ENCODE measurements at places on chromosomes 2 and 18.

GRCh38 chr2:158685646-158686045, 109.5 kb upstream of the DAPL1 start:
- no peaks in the 10 kb centered on the region for H3K36me3 ChIP-seq
- no peak for DNase-seq
- no peaks in the 10 kb centered on the region for H3K27me3 ChIP-seq
- no peak overlapping the region for H3K27ac ChIP-seq

DNA sequence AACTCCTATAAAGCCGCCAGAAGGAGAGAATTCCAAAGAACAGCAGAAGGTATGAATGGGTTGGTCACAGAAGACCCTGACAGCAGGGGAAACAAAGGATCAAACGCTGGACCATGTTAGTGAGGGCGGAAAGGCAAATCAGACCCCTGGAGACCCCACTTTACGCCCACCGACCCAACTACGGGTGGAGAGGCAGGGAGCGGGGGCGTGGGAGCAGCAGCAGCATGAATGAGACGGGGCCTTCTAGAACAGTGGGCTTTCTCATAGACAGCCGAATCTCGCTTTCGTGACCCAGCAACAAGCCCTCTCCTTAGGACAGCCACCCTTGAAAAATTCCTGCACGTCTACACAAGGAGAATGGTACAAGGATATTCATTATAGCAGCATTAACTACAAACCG, 191.0 kb downstream of the HDAC4 start:
- H3K27me3 ChIP-seq = no peaks in the 10 kb centered on the region
- no peak for DNase-seq
- H3K4me3 ChIP-seq = no peak overlapping the region
- no peak overlapping the region for H3K27ac ChIP-seq

DNA sequence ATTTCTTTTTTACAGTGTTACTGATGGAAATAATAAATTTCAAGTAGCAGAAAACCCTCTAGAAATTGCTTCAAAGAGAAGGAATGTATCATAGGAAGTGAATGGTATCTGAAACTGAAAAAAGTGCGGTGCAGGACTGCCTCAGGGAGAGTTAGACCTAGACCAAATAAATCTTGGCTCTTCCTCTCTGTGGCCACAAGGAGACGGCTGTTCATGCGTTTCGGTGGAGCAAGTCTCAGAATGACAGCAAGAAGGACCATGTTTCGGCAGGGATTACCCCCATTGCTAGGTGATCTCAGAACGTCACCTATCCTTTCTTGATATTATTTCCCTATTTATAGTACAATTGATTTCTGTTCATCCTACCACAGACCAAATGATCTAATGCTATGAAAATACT, 522.3 kb downstream of the SOX11 start:
- no peak overlapping the region for H3K4me3 ChIP-seq
- H3K27ac ChIP-seq = no peak overlapping the region
- no peaks in the 10 kb centered on the region for H3K27me3 ChIP-seq
- no peaks in the 10 kb centered on the region for H3K36me3 ChIP-seq

DNA sequence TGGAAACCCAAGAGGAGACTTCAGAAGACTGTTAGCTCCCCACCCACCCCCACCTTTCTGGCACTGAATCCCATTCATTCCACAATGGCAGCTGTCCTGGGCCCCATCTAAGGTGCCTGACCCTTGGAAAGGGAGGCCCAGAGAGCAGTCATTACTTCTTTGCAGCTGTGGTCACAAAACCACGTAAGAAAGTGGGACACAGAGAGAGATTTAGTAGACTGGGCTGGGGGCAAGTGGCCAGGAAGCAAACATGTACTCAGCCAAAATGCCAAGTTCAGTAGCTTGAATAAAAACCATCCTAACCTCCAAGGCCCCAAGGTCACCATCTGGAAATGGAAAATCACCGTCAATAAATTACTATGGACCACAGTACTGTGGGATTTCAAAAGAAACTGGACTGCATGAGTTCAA, 381.4 kb downstream of the TNS1 start:
- H3K27ac ChIP-seq = no peak overlapping the region
- H3K4me3 ChIP-seq = no peak overlapping the region
- H3K36me3 ChIP-seq = no peaks in the 10 kb centered on the region
- H3K27me3 ChIP-seq = peaks cover 2% of the 10 kb centered on the region

GRCh38 chr2:53949457-53949856, 21.3 kb downstream of the PSME4 start:
- no peak overlapping the region for H3K4me3 ChIP-seq
- H3K4me1 ChIP-seq = no peaks in the 10 kb centered on the region
- no peaks in the 10 kb centered on the region for H3K27me3 ChIP-seq

DNA sequence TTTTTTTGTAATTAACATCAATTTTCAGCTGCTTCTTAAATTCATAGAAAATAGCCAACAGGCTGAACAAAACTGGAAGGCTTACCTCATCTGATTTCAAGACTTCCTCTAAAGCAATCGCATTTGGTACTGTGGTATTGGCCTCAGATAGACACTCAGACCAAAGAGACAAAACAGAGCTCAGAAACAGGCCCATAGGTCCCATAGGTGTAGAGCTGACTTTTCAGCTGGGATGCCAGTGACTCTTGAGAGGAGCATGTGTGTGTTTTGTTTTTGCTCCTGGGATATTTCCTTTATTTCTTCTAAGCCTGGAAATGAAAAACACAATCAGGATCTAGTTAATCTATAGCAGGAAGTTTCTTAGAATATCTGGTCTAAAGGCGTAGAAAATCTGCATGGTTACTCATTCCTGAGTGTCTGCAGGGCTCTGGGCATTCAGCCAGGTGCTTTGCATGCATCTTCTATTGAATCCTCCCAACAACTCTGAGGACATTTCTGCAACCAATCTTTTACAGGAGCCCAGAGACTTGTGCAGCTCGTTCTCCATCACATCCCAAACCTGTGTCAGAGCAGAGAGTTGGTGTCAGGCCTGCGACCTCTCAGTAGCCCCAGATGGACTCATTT, 190.8 kb downstream of the RTP5 start:
- H3K27me3 ChIP-seq = peaks cover 11% of the 10 kb centered on the region
- peak; percentile 71 for DNase-seq
- H3K4me3 ChIP-seq = no peak overlapping the region
- no peak overlapping the region for H3K27ac ChIP-seq

DNA sequence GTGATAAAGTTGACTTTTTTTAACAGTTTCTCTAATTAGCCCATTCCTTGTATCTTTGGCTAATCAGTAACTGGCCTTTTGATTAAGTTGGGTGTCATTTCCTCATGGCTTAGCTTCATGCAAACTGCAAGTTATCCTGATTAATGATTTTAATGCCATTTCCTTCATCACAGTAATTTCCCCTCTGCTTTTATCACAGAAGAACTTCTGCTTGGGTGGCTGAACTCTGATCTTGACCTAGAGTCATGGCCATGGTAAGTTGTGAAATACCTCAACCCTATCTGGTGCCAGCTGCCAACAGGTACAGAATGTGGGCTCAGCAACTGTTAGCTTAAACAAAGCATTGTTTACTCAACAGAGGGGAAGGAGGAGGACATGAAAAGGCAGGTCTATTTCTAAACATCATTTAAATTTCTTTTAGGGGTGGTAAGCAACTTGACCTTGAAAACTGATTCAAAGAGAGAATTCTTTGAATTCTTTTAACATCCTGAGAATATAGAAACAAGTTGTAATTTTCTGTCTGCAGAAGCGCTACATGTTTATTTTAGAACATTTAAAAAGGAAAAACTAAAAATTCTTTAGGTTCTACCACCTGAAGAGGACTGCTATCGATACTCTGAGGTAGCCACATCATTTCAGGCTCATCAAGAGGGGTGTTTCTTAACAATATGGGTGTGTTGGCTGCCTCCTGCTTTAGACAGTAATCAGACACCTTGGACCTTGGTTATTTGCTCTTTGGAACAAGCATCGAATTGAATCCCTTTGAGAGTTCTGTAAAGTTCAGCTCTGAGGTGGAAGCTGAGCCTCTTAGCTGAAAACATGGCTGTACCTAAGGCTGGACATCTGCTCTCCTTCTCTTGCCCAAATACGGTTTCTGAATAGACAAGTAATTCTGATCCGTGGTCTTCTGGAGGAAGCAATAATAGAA, 39.7 kb downstream of the ANXA4 start:
- H3K4me1 ChIP-seq = peaks cover 4% of the 10 kb centered on the region
- no peak overlapping the region for H3K27ac ChIP-seq
- H3K4me3 ChIP-seq = no peak overlapping the region
- H3K36me3 ChIP-seq = no peaks in the 10 kb centered on the region
- no peak for DNase-seq
- no peaks in the 10 kb centered on the region for H3K27me3 ChIP-seq

DNA sequence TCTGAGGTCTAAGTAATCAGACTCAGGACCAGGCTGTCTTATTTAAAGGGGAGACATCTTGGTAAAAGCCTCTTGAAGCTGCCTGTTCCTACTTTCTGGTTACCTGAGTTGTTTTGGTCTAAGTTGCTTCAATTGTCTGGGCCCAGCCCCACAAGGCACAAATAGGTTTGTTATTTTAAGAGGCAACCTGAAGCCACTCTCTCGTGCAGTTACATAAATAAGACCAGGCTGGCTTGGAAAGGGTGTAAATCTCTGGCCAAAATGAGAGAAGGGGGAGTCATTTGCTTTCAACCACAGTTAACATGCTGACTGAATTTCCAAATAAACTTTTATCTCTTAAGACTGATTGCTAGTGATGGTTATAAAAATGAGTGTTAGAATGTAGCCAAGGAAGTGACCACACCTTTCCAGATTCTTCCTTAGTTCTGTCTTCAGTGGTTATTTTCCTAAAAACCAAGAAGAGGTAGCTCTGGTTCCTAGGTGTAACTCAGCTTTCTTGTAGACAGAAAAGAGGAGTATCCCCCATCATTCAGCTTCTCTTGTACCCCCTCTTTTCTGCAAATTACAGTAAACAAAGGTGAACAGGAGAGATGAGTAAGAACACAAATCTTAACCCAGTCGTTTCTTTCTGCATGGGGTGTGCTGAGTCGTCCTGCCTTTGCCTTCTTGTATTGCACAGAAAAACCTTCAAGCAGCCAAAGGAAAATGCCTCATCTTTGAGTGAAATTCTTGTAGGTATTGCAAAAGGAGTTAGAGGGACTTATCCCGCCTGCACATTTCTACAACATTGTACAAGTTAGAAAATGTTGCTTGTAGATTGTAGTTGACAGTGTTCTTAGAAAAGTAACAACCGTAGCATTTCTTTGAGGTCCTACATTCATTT, 161.5 kb upstream of the NT5C1B start:
- no peaks in the 10 kb centered on the region for H3K36me3 ChIP-seq
- H3K4me3 ChIP-seq = no peak overlapping the region
- H3K27me3 ChIP-seq = no peaks in the 10 kb centered on the region
- no peak overlapping the region for H3K27ac ChIP-seq
- DNase-seq = no peak

DNA sequence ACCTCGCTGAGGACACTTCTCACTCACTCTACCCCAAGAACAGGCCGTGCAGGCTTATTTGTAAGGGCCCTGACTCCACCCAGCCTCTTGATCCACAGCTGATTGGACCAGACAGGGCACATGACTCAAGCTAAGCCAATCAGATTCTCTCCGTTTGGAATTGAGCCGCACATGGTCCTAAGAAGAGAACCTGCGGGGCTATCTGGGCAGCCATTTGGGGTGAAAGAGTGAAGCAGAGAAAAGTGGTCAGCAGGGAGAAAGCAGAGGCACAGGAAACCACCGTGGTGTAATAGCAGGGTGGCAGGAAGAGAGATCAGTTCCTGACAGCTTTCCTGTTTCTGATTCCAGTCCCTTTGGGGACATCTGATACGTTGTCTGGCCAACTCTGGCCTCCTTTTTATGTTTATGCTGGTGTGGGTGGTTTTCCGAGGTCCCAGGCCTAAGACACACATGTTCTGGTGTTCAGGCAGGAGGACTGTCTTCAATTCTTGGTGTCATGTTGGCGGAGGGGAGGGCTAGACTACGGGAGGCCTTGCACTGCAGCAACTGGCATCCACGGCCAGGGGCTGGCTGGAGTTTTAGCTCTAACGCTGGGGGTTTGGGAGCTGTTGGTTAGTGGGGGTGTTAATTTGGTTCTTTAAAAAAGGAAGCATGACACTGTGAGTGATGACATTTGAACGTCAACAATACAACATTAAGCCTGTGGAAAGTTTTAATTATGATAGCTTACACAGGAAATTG, 26.1 kb upstream of the SPTBN1 start:
- peaks cover 4% of the 10 kb centered on the region for H3K4me1 ChIP-seq
- no peak overlapping the region for H3K4me3 ChIP-seq
- no peaks in the 10 kb centered on the region for H3K36me3 ChIP-seq

- H3K4me3 ChIP-seq = no peak overlapping the region
- H3K4me1 ChIP-seq = no peaks in the 10 kb centered on the region
- no peaks in the 10 kb centered on the region for H3K36me3 ChIP-seq
- no peaks in the 10 kb centered on the region for H3K27me3 ChIP-seq
These were observed 64.3 kb downstream of the ARHGEF4 start for GRCh38 chr2:130901061-130901460.

- no peak overlapping the region for H3K27ac ChIP-seq
- peak; percentile 11 for DNase-seq
- no peaks in the 10 kb centered on the region for H3K27me3 ChIP-seq
These were observed 102.5 kb downstream of the RBM43 start for GRCh38 chr2:151159109-151159662.

DNA sequence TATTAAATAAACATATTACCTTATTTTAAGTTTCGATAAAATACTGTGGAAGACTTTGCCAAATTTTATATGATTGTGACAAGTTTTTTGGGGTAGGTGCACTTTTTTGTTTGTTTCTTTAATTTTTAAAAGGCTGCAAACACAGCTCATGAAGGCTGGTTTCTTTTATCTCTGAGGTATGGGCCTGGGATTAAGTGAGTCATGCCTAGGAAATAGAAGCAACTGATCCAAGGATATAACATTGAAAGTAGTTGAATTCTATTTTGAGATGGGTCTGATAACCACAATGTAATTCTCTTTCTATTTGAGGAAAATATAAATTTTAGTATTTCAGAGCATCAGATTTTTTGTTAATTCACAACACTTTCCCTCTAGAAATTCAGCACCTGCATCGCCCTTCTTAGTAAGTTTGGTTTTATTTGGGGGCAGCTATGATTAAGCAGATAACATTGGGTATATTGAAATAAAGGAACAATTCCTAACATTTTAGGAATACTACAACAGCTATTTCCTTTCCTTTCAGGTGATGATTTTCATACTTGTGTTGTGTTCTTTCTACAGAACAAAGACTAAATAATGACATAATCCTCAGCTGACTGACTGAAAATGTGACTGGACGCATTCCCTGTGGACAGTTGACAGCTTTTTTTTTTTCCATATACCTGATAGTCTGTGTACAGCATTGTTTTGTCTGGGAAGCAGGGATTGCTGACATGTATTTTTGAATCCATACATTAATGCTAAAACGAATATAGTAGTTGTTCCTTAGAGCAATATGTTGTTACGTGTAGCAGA, 16.8 kb downstream of the RBM45 start:
- no peaks in the 10 kb centered on the region for H3K4me1 ChIP-seq
- no peak overlapping the region for H3K27ac ChIP-seq
- H3K27me3 ChIP-seq = no peaks in the 10 kb centered on the region
- DNase-seq = no peak
- H3K4me3 ChIP-seq = no peak overlapping the region
- no peaks in the 10 kb centered on the region for H3K36me3 ChIP-seq

DNA sequence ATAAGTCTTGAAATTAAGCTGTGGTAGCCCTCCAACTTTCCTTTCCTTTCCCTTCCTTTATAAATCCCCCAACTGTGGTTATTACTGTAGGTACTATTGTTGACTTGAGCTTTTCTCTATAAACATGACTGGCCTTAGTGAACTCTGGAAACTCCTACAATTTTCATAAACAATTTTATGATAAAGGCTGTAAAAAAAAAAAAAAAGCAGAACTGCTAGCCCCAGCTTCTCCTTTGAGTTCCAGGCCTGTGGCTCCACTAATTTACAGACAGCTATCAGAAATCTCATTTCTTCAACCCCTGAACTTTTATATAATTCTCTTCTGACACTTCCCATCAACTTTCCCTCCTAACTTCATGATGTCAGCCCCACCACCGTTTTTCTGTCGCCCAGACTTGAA, 174.3 kb downstream of the IKZF2 start:
- no peaks in the 10 kb centered on the region for H3K4me1 ChIP-seq
- H3K36me3 ChIP-seq = no peaks in the 10 kb centered on the region
- H3K27me3 ChIP-seq = no peaks in the 10 kb centered on the region
- no peak overlapping the region for H3K4me3 ChIP-seq
- DNase-seq = no peak

Measured in fibroblast of lung (primary cell).